ENCODE measurements at places on chromosomes 1 and 21.

GRCh38 chr1:211616231-211616964 lies 37.4 kb upstream of the SLC30A1 start:
- DNase-seq: no peak

GRCh38 chr21:42203936-42204335 lies 15.0 kb upstream of the ABCG1 start:
- no peak for DNase-seq

GRCh38 chr1:147472489-147472888 lies 68.8 kb upstream of the BCL9 start:
- DNase-seq: no peak

- DNase-seq: no peak
Measured at GRCh38 chr1:59138402-59138801, 158.5 kb upstream of the FGGY start.

DNA sequence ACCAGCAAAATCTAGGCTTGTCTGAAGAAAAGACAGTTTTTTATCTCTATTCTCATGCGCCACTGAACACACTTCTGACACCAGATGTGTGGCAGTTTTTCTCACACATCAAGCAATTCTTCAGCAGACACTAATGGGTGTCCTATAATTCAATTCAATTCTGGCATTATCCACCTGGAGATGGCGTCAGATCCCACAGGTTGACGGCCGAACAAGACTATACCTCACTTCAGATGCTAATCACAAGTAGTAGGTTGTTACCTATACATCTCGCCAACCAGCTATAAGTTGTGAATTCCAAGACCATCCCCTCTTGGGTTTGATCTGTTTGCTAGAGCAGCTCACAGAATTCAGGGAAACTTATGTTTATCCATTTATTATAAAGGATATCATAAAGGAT lies 89.9 kb upstream of the ARTN start:
- no peak for DNase-seq

GRCh38 chr1:88685259-88685620 lies 1.2 kb downstream of the PKN2 start:
- DNase-seq: peak; percentile 17

- peak; percentile 56 for DNase-seq
Measured at GRCh38 chr1:156667610-156667967, 9.6 kb downstream of the NES start.

- DNase-seq: no peak
Measured at GRCh38 chr1:197181982-197182381, 35.5 kb upstream of the ASPM start.

Data from EH (cell line).